GM10248 (cell line): ENCODE measurements at places on chromosomes 7 and 10.

- DNase-seq = no peak
These were observed 20.0 kb downstream of the ZPBP start for GRCh38 chr7:50073093-50073492.

GRCh38 chr7:148700661-148701064 is 2.0 kb downstream of the CUL1 start:
- DNase-seq = no peak

GRCh38 chr10:79025199-79025832 is 43.5 kb upstream of the ZMIZ1 start:
- DNase-seq = no peak

- no peak for DNase-seq
These were observed 167.5 kb upstream of the NAMPT start for GRCh38 chr7:106452031-106452851.

- DNase-seq = no peak
These were observed 37.7 kb downstream of the CAMK2B start for GRCh38 chr7:44287488-44288380.

- DNase-seq = no peak
These were observed 56.9 kb upstream of the PPP2R2D start for GRCh38 chr10:131843881-131844284.

GRCh38 chr7:2719007-2719406 is 31.0 kb downstream of the AMZ1 start:
- DNase-seq = peak; percentile 63

DNA sequence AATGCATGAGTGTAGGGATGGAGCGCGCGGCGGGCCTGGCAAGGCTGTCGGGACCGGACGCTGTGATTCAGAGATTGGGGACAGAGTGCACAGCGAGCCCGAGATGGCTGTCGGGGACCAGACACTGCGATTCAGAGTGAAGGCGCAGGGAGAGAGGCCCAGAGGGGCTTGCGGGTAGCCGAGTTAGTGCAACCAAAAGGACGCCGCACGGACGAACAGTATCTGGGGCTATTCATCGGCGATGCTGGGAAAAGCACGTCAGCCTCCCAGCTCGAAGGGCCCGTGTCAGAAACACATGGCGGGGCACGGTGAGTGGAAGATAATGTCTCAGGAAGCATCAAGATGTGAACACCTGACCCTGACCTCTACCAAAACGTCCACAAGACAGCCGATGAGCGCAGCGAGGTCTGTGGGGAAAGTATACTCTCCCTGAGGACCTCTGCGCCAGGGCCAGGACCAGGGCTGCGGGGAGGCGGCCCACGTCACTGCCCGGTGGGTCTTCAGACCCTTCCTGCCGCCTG is 215.8 kb downstream of the ZMYND11 start:
- no peak for DNase-seq

DNA sequence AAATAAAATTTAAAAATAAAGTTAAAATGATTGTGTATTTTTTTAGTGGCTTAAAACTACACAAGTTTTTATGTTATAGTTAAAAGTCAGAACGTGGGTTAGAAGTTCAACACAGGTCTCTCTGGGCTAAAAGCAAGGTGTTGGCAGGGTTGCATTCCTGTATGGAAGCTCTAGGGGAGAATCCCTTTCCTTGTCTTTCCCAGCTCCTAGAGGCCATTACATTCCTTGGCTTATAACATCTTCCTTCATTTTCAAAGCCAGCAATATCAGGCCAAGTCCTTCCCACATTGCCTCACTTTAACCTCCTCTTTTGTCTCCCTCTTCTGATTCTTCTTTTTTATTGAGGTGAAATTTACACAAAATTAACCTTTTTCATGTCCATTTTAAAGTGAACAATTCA is 52.4 kb upstream of the EEPD1 start:
- DNase-seq = no peak

- no peak for DNase-seq
These were observed 50.0 kb downstream of the VCL start for GRCh38 chr10:74047871-74048270.

- DNase-seq = no peak
These were observed 221.2 kb downstream of the FAM107B start for GRCh38 chr10:14553448-14553847.

DNA sequence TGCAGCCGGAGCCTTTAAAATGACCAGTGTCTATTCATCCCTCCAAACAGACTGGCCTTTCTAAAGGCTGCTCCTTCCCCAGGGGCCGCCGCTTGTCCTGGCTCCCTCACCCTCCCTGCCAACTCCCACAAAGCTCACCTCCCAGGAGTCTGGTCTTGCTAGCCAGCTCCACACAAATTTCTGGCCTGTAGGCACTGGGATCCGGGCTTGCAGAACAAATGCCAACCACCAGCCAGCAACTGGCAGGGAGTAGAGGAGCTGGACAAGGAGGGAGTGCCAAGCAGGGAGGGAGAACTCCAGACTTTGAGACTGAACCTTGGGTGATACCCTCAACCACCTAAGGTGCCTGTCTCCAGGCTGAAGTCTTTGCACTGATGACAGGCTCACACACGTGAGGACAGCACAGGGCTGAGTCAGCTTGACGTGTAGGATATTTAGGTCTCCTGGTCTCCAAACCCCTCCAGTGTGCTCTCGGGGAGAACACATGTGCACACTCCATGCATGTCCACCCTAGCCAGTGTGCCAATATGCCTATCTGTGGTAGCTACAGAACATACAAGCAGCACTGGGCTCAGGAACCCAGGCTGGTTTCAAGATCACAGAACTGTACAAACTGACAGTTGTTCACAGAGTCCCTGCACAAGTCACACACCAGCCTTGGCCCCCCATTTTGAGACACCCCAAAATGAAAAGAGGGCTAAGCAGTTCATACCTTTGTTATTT is 6.0 kb downstream of the PAX2 start:
- no peak for DNase-seq

DNA sequence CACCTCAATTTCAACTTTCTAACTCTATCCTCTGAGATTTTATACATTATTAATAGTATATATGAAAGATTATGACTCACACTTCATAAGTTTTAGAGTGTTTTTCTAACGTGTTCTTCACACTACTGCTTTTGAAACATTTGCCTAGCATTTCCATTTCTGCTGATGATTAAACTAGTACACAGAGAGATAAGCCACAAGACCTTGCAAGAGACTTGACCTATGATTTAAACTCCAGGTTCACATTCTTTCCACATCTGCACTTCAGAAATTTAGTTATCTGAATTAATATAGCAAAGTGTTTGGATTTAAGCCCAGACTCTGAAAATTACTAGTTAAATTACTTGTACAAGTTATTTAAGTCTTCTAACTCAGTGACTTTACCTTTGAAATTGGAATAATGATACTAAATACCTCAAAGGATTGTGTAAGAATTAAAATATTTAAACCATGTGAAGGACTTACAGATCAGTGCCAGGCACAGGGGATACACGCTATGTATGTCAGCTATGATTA is 66.6 kb downstream of the PCLO start:
- DNase-seq = no peak

DNA sequence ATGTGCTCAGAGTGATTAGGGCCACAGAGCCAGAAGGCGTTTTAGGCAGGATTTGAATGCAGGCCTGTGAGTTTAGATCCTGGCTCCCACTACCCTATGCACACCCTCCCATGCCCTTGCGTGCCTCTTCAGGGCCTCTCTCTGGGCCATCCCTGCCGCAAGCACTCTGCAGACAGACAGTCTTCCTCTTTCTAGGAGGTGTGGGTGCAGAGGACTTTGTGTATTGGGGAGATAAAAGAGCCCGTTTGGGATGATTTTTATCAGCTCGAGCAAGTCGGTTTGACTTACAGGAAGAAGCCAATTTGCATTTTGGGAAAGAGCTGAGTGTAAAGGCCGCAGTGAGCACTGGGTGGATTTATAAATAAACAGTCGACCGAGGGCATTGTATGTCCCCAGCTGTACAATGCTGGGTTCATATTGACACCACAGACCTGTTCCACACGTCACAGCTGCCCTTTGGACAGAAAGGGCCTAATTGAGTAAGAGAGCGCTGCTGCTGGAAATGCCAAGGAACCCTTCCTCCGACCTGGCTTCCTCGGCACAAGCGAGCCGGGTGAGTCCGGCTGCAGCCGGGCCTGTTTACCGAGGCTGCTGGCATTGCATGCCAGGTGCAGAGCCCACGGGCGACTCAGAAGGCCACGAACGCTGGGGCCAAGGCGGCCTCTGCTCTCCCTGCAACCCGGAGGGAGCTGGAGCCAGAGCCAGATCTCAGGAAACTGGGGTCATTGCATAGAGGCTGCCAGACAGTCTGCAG is 25.1 kb downstream of the ZMIZ1 start:
- DNase-seq = no peak

GRCh38 chr7:93757426-93757825 is 133.1 kb downstream of the TFPI2 start:
- DNase-seq = no peak

DNA sequence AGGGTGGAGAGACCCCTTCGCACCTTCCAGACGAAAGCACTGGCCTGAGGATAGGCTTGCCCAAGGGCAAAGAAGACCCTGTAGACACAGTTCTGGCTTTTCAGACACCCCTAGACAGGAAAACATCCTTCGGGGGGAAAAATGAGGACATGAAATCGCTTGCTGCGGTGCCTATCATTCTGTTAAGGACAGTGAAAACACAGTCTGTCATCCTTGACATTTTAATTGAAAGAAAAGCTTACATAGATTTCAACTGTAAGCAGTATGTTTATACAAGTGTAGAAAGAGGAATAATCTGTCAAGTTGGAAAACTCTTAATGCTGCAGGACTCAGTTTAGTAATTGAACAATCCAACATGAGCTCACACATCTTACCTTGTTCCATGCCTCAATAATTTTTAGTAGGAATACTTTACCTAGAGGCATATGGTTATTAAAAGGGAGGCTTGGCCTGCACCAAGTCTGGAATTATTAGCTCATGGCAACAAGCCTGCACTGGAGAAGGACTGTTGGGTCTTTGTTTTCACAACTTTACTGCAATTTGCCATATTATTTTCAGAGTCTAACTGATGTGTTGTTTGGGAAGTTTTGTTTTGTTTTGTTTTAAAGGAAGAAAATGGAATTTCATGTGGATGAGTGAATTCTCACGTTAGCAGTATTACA is 243.5 kb downstream of the TRIL start:
- no peak for DNase-seq

DNA sequence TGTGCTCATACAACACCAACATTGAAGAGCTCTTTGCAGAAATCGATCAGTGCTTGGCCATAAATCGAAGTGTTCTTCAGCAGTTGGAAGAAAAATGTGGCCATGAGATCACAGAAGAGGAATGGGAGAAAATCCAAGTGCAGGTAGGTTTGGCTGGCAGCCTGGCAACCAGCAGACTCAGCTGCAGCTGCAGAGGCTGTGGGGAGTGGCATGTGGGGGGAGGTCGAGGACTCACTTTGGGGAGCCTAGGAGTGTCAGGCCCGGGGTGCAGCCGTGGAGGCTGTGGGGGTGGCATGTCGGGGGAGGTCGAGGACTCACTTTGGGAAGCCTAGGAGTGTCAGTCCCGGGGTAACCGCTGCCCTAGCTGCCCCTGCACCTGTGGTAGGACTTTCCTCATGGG is 35.1 kb downstream of the RNF32 start:
- no peak for DNase-seq

GRCh38 chr7:157271991-157272324 is 64.8 kb upstream of the DNAJB6 start:
- no peak for DNase-seq

- DNase-seq = no peak
These were observed 100.2 kb downstream of the LRMDA start for GRCh38 chr10:75531571-75532031.

DNA sequence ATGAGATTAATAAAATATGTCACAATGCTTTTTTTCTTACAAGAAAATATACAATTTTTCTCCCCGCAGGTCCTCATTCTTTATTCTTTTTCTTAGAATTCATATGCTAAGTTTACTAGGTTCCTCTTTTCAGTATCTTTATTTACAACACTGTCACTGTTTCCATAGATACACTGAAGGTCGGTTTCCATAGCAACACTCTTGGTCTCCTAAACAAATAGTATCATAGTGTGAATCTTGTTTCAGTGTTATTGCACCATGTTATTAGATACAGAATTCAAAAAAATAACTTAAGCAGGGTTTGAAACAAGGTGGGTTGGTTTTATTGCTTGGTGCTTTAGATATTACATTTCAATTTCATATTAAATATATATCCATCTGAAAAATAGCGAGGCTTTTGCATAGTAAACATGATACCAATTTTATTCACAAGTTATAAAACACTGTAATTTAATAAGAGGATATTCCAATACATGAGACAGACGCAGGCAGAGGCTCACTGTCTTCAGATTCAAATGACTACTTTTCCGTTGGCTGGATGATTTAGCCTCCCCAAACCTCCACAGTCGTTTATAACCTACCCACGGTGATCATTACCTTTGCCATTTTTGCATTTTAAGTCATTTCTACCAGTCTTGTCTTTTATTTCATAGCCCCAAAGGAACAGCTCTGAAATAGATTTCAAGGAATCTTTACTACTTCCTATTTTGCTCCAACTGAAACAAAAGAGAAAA is 88.9 kb upstream of the KLF6 start:
- DNase-seq = peak; percentile 79

GRCh38 chr10:34523017-34523767 is 291.9 kb downstream of the PARD3 start:
- no peak for DNase-seq

DNA sequence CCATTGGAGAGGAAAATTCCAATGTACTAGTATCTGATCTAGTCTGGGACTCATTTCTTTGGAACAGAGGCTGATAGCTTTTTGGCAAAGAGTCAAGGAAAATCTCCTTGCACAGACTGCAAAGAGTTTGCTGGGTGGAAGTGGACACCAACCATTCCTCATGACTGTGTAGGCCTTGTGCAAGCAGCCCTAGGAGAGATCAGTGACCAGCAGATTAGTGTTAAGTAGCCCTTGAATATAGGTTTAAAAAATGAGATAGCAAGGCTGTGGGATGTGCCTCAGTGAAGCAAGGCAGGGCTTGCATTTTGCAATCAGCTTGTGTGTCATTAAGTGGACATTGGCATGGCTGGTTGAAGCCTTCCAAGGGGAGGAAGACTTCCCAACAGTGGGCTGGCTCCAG is 341.6 kb downstream of the PLXNA4 start:
- DNase-seq = no peak

DNA sequence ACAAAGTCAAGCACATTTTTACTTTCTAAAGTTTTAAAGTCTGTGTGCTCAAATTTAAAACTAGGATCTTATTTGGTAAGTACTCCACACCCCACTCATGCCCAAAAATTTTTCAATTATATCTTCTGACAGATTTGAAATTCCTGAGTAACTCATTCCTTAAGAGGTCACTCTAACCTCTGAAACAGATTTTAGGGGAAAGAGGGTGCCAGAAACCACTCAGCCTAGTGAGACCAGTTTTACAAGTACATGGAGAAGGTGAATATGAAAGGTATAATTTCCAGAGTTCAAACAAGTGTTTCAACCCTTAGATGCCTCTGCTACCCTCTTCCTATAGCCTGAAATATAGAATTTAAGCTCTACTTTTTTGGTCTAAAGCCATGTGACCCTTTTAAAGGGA is 79.2 kb downstream of the C7orf25 start:
- no peak for DNase-seq

GRCh38 chr10:111063471-111063870 is 13.4 kb upstream of the ADRA2A start:
- DNase-seq = no peak

DNA sequence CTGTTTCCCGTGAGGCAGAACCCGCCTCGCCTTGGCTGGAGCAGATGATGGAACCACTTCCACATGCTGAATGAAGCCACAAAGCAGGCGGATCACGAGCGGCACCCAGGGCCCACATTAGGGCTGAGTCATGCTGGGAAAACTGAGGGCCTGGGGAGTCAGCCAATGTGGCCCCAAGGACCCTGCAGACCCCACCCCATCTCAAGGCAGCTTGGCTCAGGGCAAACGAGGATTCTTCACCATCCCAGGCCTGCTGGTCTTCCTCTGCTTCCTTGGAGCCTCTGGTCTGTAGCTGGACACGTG is 488.0 kb downstream of the DNAJB6 start:
- DNase-seq = no peak
